ENCODE measurements at places on chromosomes 4 and X.
A peak's percentile ranks its signal among the peaks of the same experiment; 100 is the strongest.

- no peak for DNase-seq
Observed at GRCh38 chr4:16079046-16079445, 4.8 kb downstream of the PROM1 start.

DNA sequence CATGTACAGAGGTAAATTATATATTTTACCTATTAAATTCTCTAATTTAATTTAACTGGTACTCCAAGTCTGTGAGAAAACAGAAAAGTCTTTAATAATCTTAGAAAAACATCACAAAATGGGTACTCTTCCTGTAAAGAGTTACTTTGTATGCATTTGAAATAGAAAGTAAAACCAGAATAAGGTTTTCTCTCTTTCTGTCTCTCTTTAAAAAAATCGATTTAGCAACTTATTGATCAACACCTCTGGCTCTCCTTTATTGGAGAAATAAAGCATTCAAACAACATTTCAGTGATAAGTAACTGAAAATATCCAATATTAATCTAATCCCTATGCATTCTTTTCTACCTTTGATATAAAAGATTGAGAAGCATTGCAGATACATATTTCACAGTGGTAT, 27.4 kb downstream of the ATOH1 start:
- DNase-seq: no peak

DNA sequence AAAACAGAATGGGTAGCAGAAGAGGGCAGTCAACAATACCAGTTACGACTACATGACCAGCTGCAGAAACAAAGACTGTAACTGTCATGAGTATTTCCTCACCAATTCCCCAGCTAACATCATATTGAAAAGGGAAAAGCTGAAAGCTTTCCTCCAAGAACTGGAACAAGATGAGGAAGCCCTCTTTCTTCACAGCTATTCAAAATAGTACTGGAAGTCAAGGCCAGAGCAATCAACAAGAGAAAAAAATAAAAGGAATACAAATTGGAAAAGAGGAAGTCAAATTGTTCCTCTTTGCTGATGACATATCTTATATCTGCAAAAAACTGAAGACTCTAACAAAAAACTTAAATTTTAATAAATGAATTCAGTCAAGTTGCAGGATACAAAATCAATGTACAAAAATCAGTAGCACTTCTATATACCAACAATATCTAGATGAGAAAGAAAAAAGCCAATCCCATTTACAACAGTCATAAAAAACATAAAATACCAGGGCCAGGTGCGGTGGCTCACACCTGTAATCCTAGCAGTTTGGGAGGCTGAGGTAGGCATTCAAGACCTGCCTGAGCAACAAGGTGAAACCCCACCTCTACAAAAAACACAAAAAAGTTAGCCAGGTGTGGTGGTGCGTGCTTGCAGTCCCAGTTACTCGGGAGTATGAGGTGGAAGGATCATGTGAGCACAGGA, 125.4 kb downstream of the ATP8A1 start:
- no peak for DNase-seq

- peak; percentile 83 for DNase-seq
Observed at GRCh38 chr4:185203486-185204237, at the start of gene CFAP97. TSS of gene CFAP97 (minus strand) at chr4:185204000. CDS start at chr4:185191196, 12,804 bp downstream.

DNA sequence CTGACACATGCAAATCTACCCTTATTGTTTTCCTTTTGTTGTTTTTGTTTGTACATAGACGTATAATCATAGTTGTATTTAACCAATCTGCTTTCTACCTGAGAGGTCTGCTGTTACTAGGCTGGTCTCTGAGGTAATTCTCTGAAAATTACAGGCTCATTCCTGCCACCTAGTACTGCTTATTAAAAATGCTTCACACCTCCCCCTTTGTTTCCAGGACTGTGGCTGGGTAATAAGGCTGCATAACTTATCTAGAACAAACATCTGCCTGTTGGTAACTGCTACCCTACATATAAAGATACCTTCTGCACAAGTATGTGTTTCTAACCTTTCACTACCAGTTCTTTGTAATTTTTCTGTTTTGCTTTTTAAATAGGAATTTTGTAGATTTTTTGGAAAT, 34.2 kb downstream of the COX7B2 start:
- DNase-seq: no peak

DNA sequence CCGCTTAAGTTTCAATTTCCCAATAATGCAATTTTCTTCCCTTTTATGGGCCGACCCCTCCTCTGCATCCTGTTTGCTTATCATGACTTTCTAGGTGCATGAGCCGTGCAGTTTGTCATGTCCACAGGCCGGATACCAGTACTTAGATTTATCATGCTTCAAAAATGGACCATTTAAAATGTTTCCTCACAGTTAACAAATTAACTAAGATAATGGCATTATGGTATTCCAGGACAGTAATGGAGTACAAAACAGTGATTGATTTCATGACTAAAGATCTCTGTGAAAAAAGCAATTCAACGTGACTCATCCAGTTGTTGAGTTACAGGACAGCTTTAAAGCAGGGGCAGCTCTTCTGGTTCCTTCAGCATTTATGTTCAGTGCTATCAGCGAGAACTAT, 23.0 kb downstream of the SNX25 start:
- DNase-seq: no peak
